Neural progenitor cell (in vitro differentiated cells): ENCODE measurements at places on chromosomes 1 and 21.
A peak's percentile ranks its signal among the peaks of the same experiment; 100 is the strongest.

DNA sequence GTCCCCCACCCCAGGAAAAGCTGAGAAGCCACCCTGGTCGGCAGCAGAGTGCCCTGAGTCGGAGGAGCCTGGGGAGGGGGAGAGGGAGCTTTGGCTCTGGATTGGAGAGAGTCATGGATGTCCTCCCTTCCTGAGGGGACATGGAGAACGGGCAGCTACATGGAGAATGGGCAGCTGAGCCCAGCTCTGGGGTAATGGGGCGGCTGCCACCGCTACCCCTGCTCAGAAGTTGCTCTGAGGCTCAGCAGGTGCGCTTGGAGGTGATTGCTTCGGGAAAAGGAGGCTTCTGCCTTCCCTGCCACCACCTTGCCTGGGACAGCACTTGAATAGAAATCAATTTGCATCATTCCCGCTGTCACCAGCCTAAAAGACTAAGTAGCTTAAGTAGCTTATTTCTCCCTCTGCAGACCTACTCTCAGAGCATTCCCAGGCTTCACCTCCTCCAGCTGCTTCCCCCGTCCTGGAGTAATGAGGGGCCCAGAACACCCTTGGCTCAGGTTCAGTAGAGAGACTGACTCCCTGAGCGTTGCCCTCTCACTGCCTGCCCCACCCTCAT lies 8.3 kb downstream of the DISP3 start:
- peak; percentile 80 for DNase-seq

GRCh38 chr1:18004278-18004677 lies 103.3 kb upstream of the IGSF21 start:
- DNase-seq, result no peak

- DNase-seq, result no peak
Measured at GRCh38 chr21:45102391-45102932, 28.1 kb downstream of the ADARB1 start.

GRCh38 chr1:41835485-41835884 lies 83.2 kb downstream of the HIVEP3 start:
- DNase-seq, result no peak

DNA sequence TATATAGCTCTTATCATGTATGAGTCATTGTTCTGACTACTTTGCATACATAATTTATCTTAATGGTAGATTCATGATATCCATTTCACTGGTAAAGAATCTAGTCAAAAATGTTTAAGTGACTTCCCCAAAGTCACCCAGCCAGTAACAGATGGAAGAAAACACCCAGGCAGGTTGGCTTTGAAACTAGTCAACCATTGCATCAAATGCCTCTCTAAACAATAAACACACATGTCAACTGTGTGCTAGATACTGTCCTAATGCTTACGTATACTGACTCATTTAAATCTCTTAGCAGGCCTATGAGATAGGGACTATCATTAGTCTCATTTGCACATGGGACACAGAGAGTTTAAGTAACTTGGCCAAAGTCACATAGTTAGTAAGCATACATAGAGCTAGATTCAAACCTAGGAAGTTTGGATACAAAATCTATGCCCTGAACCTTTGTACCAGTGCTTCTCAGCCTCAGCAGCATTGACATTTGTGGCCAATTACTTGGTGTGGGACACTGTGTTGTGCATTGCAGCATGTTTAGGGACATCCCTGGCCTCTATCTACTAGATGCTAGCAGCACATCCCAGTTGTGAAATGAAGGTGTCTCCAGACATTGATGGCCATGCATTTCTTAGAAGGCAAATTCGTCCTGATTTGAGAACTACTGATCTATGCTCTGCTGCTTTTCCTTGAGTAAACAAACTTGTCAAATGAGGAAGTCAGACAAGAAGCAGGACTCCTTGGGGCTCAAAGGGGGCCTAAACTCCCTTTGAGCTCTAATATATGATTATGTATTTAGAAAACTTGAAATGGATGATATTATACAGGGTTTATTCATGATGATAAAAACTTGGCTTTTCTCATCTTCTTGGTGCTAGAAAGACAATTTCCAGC lies 316.3 kb downstream of the KCNH1 start:
- DNase-seq, result no peak

GRCh38 chr21:45570826-45571601 lies 28.8 kb upstream of the SLC19A1 start:
- DNase-seq, result no peak

- DNase-seq, result no peak
Measured at GRCh38 chr1:233229288-233229687, 66.2 kb downstream of the PCNX2 start.

DNA sequence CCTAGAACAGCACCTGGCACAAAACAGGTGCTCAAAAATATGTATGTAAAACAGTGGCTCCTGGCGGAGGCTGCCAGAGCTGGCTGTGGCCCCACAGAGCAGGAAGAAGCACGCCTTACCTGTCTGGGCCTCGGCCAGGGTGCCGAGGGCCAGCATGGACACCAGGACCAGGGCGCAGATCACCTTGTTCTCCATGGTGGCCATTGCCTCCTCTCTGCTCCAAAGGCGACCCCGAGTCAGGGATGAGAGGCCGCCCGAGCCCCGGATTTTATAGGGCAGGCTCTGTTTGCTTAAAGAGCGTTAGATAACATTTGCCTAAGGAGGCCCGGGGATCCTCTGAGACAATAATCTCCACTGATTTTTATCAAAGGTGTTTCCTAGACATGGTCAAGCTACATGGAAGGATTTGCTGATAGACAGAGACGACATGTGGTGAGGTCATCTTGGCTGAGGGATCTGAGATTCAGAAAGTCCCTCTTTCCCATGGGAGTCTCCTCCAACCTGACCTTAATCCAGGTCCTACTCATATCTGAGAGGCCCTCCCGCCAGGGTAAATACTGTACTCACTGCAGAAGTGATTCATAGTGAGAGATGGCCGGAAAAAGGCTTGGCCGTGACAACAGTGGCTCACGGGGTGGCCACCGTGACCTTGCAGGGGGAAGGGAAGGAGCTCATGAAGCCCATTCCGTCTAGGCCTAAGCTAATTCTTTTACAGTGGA lies at the start of gene TFF1:
TSS of gene TFF1 (minus strand) at position 244 of the 719 bp plus-strand sequence. CDS start at position 204, 40 bp downstream.
- no peak for DNase-seq

DNA sequence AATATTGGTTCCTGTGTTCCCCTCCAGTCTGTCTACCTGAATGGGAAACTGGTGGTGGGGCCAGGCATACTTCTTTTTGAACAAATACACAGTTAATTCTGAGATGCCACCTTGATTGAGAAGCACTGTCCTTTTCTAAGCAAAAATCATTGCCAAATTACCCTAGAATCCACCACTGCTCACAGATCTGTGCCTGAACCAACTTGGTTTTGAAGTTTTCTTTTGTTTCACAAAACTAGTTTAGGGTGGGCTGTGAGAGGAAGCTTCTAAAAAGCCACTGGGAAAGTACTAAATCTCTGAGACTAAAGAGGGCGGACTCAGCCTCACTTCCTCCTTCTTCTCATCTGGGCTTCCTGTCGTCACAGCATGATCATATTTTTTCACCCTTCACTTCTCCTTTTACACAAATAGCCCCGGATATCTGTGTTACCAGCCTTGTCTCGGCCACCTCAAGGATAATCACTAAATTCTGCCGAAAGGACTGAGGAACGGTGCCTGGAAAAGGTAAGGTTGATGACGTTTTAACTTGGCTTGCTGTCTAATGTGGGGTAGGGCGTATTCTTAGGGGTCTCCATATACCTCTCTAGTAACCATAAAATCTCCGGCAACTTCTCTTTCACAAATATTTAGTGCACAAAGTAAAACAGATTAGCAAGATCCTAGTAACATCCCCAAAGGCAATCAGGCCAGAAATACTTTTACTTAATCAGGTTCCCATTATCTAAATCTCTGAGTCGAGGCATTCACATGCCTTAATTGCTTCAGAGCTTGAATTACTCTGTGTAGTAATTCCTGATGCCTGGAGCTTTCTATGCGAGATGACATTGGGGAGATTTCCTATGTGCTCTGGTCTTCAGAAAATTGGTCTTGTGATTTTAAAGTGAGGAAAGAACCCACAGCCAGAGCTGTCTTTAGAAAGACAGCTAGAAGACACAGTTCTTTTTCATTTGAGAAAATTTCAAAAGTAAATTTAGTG lies at the start of gene CD53:
TSS of gene CD53 (plus strand) at position 404 of the 976 bp plus-strand sequence. CDS start 18,261 bp downstream, outside the sequence.
- no peak for DNase-seq

- DNase-seq, result no peak
Measured at GRCh38 chr21:46020581-46020980, 39.0 kb downstream of the COL6A1 start.
